ENCODE measurements at places on chromosomes 1 and 21.
A peak's percentile ranks its signal among the peaks of the same experiment; 100 is the strongest.

DNA sequence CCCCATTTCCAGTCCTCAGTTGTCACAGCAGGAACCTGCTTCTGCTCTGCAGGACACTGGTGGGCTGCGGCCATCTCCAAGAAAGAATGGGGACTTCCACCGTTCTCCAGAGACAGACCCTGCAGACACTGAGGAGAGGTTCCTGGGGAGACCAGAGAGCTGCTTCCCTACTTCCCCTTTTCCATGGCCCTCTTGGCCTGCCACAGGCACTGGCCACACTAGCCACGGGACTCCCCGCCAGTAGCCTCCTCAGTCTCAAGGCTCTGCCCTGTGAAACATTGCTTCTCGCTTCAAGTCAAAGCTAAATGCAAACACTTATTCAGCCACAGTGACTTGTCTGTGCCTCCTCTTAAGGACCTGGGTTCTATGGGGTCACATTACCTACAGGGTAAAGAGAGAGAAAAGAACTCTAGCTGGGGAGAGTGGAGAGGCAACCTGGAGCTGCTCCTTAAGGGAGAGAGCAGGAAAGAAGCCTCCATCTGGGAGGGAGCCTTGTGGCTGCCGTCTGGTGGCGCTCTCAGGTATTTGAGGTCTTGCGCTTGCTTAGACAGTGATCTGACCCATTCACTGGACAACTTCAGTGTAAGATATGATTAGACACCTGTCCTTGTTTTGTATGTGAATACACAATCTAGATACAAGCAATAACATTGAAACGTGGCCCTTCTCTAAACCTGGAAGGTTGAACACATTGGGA lies 5.4 kb upstream of the SLAMF8 start:
- H3K4me3 ChIP-seq = no peak overlapping the region
- no peak overlapping the region for H3K27ac ChIP-seq
- H3K36me3 ChIP-seq = no peaks in the 10 kb centered on the region
- DNase-seq = no peak

DNA sequence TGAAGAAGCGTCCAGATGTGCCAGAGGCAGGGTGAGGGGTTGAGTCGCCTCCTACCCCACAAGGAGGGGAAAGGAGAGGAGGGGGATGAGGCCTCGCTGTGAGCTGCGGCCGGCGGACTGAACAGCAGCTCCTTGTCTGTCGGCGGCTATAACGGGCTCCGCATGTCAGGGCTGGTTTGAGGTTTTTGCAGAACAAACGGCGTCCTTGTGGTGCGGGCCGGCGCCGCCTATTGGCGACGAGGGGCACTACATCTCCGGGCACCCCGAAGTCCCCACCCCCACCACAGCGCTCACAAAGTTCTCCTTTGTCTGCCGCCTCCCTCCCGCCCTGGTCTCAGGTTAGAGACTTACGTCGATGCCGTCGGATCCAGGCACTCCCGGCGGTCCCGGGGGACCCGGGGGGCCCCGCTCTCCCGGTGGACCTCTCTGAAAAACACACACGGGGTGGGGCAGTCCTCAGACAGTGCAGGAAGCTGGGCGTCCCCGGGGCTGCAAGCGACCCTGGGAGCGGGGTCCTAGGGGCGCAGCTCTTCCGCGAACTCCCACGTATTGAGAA lies 1.8 kb downstream of the COL9A2 start:
- H3K4me3 ChIP-seq = peak overlapping the region; percentile 46
- peak; percentile 34 for DNase-seq
- H3K27me3 ChIP-seq = peaks cover 39% of the 10 kb centered on the region
- H3K4me1 ChIP-seq = peaks cover 8% of the 10 kb centered on the region
- no peak overlapping the region for H3K27ac ChIP-seq
- no peaks in the 10 kb centered on the region for H3K36me3 ChIP-seq

GRCh38 chr1:211326528-211327345 lies at the start of gene TRAF5:
TRAF5 (plus strand) TSS chr1:211326833; CDS start chr1:211353240, 26,407 bp downstream.
- no peaks in the 10 kb centered on the region for H3K4me1 ChIP-seq
- peak within 1 kb of the TSS; percentile 54 for H3K4me3 ChIP-seq
- H3K27ac ChIP-seq = peak within 1 kb of the TSS; percentile 53

- peaks cover 11% of the 10 kb centered on the region for H3K27me3 ChIP-seq
- no peak for DNase-seq
- H3K4me3 ChIP-seq = peak overlapping the region; percentile 54
- no peaks in the 10 kb centered on the region for H3K36me3 ChIP-seq
- peaks cover 6% of the 10 kb centered on the region for H3K4me1 ChIP-seq
Measured at GRCh38 chr1:112850034-112850757, 105.8 kb downstream of the SLC16A1 start.

DNA sequence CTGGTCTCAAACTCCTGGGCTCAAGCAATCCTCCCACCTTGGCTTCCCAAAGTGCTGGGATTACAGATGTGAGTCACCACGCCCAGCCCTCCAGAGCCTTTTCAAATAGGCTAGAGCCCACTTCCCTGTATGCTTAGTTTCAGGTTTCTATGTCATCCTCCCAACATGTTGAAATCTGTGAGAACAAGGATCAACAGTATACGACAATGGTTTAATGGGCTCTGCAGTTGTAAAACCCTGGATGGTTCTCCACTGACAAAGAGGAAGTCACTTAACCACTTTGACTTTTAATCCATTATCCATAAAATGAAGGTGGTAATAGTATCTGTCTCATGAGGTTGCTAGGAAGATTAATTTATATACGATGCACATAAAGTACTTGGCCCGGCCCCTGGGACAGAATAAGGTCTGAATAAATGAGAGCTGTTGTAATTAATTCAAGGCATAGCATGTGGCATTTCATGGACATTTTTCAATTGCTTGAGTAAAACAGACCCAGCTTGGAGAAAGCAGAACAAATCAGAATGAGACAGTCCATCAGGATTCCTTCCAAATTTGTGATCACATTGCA lies 113.9 kb upstream of the ZNF648 start:
- H3K27ac ChIP-seq = peak overlapping the region; percentile 73
- no peak overlapping the region for H3K4me3 ChIP-seq
- H3K27me3 ChIP-seq = no peaks in the 10 kb centered on the region
- no peaks in the 10 kb centered on the region for H3K36me3 ChIP-seq
- peaks cover 13% of the 10 kb centered on the region for H3K4me1 ChIP-seq

GRCh38 chr1:2258996-2259395 lies 30.9 kb downstream of the SKI start:
- H3K4me3 ChIP-seq = no peak overlapping the region
- no peak for DNase-seq
- no peak overlapping the region for H3K27ac ChIP-seq
- no peaks in the 10 kb centered on the region for H3K36me3 ChIP-seq

DNA sequence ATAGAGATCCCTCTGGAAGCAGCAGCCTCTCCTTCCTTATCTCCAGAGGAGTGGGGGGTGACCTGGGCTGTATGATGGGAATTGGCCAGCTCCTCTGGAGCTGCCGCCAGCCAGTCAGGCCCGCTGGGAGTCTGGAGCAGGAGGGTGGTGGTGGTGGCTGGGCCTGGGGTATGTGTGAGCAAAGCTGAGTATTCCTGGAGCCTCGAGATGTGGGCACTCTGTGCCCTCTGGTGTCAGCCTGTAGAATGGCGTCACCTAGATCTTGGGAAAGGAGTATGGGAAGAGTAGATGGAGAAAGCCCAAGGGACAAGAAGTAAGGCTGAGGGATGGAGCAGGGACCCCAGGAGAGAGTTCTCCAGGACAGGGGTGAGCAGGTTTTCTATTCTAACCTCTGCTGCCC lies 16.0 kb downstream of the VANGL2 start:
- H3K4me1 ChIP-seq = no peaks in the 10 kb centered on the region
- H3K27me3 ChIP-seq = no peaks in the 10 kb centered on the region
- no peak overlapping the region for H3K4me3 ChIP-seq
- no peak for DNase-seq
- H3K36me3 ChIP-seq = no peaks in the 10 kb centered on the region
- no peak overlapping the region for H3K27ac ChIP-seq

- no peak overlapping the region for H3K27ac ChIP-seq
- no peaks in the 10 kb centered on the region for H3K4me1 ChIP-seq
- no peaks in the 10 kb centered on the region for H3K36me3 ChIP-seq
Measured at GRCh38 chr1:18581420-18581880, 49.2 kb upstream of the PAX7 start.

DNA sequence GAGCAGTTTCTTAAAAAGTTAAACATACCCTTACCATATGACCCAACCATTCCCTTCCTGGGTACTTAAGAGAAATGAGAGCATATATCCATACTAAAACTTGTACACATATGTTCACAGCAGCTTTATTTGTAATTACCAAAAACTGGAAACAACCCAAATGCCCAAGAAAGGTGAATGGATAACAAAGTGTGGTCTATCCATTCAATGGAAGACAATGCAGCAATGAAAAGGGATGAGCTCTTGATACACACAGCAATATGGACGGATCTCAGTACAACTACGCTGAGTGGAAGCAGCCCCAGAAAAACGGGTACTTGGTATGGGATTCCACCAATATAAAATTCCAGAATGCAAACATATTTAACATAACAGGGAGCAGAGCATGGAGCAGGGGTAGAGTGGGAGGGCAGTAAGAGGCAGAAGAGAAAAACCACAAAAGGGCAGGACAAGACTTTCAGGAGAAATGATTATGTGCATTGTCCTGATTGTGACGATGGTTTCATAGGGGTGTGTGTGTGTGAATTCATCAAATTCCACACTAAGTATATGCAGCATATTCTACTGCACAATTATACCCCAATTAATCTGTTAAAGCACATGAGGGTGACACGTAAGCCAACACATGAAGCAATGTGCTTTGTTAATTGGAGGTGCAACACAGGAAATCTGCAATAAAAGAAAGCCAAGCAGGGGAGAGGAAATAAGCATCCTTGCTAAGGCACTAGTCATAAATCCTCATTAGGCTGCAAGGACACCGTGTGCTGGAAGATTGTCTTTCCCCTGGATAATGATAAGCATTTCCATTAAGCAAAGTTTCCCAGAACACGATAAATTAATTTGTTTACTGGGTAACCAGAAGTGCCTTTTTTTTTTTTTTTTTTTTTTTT lies 113.1 kb upstream of the KRTAP19-8 start:
- H3K27me3 ChIP-seq = no peaks in the 10 kb centered on the region
- no peaks in the 10 kb centered on the region for H3K36me3 ChIP-seq
- DNase-seq = no peak
- H3K4me1 ChIP-seq = no peaks in the 10 kb centered on the region
- H3K27ac ChIP-seq = no peak overlapping the region
- H3K4me3 ChIP-seq = no peak overlapping the region

DNA sequence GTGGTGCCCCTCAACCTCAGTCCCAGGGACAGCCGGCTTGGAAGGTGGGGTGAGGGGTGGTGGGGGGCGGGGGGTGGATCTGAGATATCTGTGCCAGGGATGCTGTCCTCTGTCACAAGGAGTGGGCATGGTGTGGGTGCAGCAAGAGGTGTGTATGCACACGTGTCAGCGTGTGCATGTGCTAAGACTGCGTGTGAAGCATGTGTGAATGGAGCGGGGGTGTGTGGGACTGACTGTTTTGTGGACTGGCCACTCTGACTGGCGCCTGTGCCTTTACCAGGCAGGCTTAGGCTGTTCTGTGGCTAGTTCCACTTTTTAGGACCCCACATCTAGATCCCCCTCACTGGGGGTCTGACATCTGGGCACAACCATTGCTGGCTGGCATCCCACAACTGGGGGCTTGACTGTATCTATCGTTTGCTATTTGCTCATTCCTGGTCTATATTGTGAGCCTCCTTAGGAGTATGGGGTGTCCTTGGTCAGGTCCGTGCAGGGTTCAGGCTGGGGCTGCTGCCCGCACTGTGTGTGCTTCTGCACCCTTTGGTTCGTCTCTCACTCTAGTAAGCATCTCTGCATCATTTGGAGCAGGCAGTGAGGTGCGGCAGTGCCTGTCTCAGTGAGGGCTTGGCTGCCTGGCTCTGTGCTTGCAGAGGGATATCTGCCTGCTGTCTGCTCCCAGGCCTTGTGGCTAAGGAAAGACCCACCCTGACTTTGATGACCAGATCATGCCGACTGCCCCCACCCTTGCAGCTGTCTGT lies 1.9 kb downstream of the AMPD2 start:
- DNase-seq = no peak
- no peak overlapping the region for H3K27ac ChIP-seq
- H3K27me3 ChIP-seq = peaks cover 4% of the 10 kb centered on the region

DNA sequence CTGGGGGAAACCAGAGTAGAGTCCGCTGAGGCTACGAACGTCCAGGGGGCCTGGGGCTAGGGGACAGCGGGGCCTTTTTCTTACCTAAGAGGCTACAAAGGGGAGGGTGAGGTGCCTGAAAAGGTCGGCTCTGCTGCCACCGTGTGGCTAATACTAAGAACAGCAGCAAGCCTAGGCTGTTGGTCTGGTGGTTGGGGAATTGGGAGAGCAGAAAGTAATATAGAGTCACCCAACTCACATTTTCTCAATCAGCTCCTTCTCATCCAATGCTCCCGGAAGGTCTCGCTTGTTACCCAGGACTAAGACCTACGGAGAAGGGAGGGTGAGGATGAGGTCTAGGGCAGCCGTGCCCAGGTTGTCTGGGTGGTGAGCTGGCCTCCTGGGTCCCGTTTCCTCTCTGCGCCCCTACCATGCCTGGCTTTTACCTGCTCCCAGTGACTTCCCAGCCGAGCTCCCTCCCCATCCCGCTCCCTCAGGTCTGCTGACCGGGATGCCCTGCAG lies 9.3 kb downstream of the ARL8A start:
- H3K27ac ChIP-seq = no peak overlapping the region
- no peak overlapping the region for H3K4me3 ChIP-seq
- peaks cover 54% of the 10 kb centered on the region for H3K36me3 ChIP-seq
- H3K4me1 ChIP-seq = peaks cover 5% of the 10 kb centered on the region

DNA sequence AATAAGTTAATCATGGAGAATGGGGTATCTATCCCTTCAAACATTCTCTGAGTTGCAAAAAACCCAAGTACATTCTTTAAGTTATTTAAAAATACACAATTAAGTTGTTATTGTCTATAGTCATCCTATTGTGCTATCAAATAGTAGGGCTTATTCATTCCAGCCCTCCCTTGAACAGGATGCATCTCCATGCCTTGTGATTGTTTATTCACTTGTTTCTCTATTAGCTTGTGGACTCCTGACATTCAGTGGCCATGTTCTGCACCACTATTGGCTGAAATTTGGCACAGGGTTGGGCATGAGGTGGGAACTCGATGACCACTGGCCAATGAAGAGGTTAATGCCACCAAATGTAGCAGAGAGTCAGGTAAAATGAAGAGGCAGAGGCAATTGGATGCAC lies 272.8 kb downstream of the TNR start:
- H3K4me1 ChIP-seq = no peaks in the 10 kb centered on the region
- H3K27ac ChIP-seq = no peak overlapping the region
- H3K27me3 ChIP-seq = no peaks in the 10 kb centered on the region
- H3K4me3 ChIP-seq = no peak overlapping the region
- H3K36me3 ChIP-seq = no peaks in the 10 kb centered on the region

Data from gastrocnemius medialis (tissue), 4 donors.